D721Med (cell line): ENCODE measurements at places on chromosomes 5 and 9.

DNA sequence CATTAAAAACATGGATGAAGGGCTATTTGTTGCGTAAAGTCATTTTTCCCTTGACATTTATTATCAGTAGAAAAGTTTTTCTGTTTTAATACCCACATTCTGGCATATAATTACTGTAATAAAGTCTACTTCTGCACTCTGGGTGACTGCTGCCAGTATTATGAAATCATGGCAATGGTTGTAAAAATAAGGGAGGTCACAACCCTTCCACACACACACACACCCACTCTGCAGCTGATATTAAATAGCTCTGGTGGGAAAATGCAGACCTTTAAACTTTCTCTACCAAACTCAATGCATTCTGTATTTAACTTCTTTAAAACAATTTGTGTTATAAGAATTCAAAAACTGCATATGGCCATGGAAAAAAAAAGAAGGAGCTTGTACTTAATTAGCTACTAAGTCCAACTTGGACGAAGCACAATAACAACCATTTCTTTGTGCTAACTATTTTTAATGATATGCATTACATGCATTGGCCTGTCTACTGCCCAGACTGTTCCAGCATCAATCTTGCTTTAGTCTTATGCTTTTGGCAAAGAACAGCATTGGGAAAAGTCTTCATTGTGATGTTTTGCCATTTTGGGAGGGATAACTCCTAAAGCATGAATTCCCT, 137.6 kb upstream of the MAP3K1 start:
- DNase-seq, result no peak

GRCh38 chr5:7728076-7728475, 122.9 kb downstream of the CFAP90 start:
- no peak for DNase-seq

GRCh38 chr9:126342621-126343031, 16.0 kb downstream of the MVB12B start:
- peak; percentile 61 for DNase-seq

GRCh38 chr5:1524481-1524798, 680 bp upstream of the LPCAT1 start:
- DNase-seq, result no peak

GRCh38 chr5:147904110-147904509, 2.2 kb downstream of the C5orf46 start:
- no peak for DNase-seq

DNA sequence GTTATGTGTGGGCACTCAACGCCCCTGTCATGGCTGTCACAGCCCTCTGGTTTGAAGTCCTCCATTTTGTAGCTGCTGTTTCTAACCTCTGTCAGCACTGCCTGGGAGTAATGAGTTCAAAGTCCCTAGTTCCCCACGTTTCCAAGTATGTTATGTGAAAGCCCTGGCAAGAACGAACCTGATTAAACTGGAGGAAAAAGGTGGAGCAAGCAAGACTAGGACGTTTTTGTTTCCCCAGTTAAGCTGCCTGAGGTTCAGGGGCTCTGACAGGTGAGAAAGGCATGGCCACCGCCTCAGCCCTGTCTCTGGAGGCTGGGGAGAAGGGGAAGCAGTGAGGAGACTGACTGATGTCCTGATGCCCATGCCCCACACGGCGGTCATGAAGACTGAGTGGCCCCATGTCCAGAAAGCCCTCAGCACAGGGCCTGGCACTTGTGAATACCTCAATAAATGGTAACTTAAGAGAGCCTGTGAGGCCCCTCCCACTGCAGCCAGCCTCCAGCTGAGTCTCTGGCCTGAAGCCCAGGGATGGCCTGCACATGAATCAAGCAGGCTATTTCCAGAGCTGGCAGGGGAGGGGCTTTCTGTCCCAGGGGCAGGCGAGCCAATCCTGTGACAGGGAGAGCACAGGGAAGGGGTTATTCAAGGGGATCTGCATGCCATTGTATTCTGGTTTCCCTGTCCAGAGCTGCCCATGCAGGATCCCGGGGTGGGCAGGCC, 61.8 kb downstream of the PFDN1 start:
- DNase-seq, result no peak

DNA sequence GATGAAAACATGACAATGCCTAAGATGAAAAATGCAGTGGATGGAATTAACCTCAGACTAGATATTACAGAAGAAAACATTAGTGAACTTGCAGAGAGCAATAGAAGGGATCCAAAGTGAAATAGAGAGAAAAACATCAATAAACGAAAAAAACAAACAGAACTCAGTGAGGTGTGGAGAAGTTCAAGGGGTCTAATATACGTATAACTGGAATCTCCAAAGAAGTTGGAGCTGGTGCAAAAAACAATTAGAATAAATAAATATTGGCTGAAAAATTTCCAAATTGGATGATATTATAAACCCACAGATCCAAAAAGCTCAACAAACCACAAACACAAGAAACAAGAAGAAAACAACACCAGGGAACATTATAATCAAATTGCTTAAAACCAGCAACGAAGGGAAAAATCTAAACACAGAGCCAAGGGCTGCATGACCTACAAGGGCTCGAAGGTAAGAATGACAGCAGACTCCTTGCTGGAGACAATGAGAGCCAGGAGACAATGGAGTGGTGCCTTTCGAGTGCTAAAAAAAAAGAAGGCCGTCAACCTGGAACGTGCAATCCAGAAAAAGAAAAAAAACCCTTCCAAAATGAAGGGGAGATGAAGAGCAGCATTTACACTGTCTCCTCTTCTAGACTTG, 11.8 kb downstream of the FAM163B start:
- no peak for DNase-seq

DNA sequence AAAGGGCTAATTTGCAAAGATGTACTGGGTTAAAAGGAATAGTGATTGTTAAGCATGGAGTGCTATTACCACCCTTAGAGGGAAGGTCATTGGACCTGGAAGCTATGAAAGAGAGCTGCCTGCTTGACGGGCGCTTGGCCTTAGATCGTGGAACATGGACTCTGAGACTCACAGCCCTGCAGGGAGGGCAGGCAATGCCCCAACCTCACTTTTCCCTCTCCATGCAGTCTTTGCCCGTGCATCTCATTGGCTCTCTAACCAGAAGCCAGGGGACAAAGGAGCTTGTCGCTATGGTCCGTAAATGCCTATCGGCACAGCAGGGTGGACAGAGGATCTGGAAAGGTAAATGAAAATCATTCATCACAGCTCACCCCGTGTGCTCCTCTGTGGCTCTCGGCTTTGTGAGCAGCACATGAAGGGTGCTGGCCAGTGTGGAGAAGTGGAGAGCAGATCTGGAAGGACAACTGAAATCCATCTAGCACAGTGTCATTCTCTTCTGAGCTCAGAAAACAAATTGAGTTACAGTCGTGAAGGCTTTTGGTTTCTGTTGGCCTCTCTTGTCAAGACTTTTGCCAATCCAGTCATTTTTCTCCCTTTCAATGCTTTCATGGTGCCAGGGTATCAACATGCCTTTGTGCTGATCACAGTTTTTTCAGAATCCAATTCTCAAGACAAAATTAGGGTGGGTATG, 186.2 kb downstream of the SNX18 start:
- no peak for DNase-seq

GRCh38 chr9:13139641-13140171, 139.8 kb downstream of the MPDZ start:
- no peak for DNase-seq

- no peak for DNase-seq
These were observed 38.6 kb upstream of the IFNE start for GRCh38 chr9:21520501-21521228.

- no peak for DNase-seq
These were observed 1858.9 kb upstream of the C9orf72 start for GRCh38 chr9:29432191-29432590.

- no peak for DNase-seq
These were observed 1.3 kb downstream of the TENT2 start for GRCh38 chr5:79613549-79613948.

DNA sequence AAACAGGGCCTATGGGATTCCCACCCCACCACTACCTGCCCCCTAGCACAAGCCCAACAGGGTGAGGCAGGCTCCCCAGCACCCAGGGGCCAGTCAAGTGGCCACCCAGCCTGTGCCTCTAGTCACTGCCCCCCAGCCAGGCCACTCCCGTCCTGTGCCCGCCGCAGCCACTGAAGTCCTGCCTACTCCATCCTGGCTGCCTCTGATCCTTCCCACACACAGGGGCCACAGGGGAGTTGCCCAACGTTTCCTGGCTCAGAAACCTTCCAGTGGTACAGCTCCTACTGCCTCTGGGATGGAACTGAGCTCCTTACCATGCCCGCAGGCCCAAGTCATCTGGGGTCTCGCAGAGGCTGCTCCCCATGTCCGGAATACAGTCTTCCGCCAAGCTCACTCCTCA, 70.2 kb upstream of the STXBP1 start:
- DNase-seq, result no peak

DNA sequence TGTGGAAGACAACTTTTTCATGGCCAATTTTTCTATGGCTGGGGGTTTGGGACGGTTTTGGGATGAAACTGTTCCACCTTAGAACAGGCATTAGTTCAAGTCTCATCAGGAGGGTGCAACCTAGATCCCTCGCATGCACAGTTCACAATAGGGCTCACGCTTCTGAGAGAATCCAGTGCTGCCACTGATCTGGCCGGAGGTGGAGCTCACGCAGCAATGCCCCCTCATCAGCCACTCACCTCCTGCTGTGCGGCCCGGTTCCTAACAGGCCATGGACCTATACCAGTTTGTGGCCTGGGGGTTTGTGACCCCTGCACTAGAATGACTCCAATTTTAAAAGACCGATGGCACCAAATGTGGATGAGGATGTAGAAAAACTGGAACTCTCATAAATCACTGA, 127.2 kb upstream of the IER5L start:
- no peak for DNase-seq

DNA sequence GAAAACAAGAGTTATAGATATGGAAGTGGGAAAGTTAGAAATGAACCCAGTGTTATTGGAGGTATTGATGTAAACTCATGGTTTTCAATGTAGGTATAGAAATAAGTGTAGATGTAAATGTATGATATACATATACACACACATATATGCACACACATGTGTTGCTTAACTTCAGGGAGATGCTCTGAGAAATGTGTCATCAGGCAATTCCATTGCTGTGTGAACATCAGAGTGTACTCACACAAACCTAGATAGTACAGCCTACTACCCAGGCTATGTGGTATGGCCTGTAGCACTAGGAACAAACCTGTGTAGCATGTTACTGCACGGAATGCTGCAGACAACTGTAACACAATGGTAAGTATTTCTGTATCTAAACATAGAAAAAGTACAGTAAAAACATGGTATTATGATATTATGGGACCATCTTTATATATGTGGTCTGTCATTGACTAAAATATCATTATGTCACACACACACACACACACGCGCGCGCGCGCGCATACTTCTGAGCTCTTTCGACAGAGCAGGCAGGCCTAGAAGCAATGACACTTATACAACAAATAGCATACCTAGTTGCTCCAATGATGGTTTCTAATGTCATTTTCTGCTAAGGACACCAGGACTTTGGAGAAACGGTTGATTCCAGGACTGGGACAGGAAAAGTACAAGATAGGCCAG, 86.6 kb downstream of the MACROH2A1 start:
- no peak for DNase-seq

DNA sequence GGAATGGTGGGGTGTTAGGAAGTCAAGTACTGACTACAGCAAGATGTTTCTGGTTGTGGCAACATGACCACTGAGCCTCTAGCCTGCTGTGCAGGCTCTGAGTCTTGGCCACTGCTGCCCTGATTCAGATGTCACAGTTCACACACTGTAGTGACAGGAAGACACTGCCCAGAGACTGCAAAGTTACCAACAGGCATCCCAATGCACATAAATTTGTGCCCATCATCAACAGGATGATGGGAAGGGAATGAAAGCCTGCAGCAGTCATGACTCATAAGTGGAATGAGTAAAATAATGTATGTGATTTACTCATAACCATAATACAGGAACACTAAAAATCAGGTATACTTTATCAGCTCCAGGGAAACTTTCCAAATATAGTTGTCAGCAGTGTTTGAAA, 251.6 kb upstream of the HAPLN1 start:
- DNase-seq, result no peak

DNA sequence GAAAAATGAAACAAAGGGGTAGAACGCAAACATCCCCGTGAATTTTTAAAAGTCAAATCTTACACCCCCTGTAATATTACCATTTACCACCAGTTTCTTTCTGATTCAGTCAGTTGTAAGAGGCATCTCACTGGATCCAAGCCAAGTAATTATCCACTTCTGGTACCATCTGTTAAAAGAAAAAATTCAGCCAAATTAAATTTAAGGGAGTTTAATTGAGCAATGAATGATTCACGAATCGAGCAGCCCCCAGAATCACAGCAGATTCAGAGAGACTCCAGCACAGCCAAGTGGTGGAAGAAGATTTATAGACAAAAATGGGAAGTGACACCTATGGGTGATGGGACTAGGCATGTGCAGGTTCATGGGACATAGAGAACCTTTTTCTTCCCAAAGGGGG, 29.9 kb upstream of the MTMR12 start:
- DNase-seq, result no peak

- DNase-seq, result no peak
These were observed 277.6 kb upstream of the TNC start for GRCh38 chr9:115395511-115396021.

DNA sequence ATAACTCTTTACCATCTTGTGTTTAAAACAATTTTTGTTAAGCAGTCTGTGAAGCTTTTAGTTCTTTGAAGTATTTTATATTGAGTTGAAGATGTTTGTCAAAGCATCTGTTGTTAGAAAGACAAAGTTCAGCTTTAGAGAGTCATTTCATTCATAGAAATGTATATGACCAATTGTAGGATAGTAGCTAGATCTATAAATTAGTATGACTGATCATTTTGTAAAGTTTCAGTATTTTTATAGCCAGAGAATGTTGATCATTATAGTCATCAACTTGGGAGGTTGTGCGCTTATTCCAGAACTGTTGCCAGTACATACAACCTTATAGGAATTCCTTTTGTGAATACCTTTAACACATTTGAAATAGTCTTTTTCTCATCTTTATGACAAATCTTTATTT, 5.2 kb downstream of the NIPBL start:
- DNase-seq, result no peak

DNA sequence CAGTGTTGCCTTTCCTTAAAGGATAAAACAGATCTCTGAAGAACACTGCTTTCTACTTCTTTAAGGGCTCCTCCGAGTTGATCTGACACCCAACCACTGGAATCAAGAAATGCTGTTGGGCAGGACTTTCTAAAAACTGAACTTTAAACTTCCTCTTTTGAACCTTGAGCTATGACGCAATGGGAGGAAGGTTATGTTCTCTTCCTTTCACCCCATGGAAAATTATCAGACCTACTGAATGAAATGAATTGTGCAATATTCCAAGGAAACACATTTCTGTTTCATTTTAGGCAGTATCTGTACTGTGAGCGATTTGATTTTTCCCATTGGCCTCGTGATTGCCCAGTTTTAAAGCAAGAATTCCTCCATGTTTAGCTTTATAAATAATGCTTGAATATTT, 206.0 kb upstream of the PRR16 start:
- DNase-seq, result no peak
